IPS DF 19.7 (cell line): ENCODE measurements at places on chromosomes 2 and 18.

GRCh38 chr2:85613717-85614515, 2.0 kb upstream of the C2orf68 start:
- DNase-seq, result no peak

DNA sequence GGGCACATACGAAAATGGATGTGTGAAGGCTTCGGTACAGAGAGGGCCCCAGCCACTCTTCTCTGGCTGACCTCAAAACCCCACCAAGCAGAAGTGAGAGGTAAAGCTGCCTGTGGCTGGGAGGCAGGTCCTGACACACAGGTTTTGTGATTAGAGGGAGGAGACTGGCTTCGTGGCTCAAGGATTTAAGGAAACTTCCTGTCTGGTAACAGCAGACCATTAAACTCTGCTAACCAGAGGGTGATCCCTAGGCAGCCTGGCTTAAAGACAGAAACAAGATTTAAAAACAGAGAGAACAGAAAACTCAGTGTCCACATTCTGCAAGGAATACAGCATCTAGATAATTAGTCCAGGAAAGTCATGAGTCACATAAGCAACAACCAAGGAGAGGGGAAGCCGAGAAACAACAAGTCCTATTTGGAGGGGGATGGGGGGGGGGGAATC, 101.9 kb downstream of the NFATC1 start:
- no peak for DNase-seq

GRCh38 chr2:192047315-192048107, 147.2 kb downstream of the TMEFF2 start:
- DNase-seq, result no peak

DNA sequence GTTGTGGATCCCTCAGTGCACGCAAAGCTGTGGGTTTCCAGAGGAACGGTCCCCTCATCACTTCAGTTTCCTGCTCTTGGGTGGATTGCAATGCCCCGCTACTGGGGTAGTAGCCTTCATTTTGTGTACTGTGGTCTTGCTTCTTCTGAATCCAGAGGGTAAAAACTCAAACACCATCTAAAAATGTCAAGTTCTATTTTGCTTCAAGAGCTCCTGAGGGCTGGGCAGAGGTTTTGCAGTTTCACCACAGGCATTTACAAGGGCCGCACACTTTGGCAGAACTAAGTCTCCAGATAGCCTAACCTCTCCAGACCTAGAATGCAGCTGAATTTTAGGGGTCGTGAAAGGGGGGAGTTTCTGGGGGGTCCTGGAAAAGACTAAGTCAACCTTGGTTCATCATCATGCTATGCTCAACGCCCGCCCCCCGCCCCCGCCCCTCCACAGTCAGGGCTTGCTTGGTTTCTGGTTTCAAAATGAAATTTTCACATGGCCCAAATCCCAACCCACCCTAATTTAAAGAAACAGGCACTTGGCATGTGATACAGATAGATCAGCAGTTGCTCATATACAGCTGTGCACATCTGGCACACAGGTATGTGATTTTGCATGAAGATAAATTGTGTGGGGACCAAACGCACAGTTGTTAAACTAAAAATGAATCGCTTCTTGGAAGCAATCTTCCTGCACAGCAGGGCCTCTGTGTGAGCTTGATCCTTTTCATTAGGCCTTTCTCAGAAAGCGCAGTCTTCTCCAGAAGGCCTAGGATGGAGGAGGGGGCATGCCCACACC, 329.6 kb downstream of the OSR1 start:
- DNase-seq, result no peak

- DNase-seq, result no peak
Observed at GRCh38 chr2:240467149-240467642, 31.7 kb downstream of the GPC1 start.

DNA sequence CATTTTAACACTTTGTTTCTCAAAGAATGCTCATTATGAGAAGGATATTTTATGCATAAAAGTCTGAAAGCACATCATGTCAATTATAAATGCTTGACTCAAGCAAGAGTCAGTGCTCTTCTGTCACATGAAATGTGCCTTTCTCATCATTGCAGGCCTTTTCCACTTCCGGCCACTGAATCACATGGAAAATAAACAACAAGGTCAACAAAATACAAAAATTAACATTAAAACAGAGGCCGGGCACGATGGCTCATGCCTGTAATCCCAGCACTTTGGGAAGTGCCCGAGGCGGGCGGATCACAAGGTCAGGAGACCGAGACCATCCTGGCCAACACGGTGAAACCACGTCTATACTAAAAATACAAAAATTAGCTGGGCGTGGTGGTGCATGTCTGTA, 480.6 kb downstream of the SPAG16 start:
- DNase-seq, result no peak

DNA sequence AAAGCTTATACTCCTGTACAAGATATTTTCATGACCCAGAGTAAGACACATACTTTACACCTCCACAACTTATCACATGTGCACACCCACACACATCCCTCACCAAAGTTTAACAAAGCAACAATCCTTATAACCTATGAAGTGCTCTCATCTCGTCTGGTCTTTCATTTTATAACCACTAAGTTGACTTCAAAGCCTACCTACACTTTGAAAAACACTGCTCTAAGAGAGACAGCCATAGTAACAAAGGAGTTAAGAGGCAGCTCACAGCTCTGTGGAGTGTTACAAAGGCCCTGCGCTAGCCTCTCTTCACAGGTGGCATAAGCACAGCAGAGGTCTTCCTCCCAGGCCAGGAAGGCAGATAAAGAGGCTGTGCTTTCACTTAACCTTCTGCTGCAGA, 69.7 kb upstream of the TMEM200C start:
- no peak for DNase-seq

DNA sequence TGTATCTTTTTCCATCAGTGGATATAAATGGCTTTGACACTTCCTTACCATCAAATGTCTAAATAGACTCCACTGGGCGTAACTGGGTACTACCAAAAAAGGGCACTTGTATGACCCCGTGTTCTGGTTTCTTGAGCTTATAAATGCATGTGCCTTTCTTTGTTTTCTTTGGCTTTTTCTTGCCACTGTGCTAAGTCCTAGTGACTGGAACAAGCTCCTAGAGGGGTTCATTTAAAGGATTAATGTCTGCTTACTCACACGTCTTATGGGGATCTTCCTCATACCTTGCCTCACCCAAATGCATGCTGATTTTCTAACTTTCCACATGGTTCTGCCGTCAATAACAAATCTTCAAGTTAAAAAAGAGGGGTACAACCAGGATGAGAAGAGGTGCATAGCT, 19.8 kb upstream of the ZNF532 start:
- no peak for DNase-seq

GRCh38 chr2:173898996-173899395, 66.2 kb downstream of the SP3 start:
- no peak for DNase-seq

- DNase-seq, result no peak
Observed at GRCh38 chr2:27042159-27042661, 9.3 kb upstream of the AGBL5 start.

GRCh38 chr18:47817017-47817794, 113.3 kb downstream of the SMAD2 start:
- DNase-seq, result no peak

DNA sequence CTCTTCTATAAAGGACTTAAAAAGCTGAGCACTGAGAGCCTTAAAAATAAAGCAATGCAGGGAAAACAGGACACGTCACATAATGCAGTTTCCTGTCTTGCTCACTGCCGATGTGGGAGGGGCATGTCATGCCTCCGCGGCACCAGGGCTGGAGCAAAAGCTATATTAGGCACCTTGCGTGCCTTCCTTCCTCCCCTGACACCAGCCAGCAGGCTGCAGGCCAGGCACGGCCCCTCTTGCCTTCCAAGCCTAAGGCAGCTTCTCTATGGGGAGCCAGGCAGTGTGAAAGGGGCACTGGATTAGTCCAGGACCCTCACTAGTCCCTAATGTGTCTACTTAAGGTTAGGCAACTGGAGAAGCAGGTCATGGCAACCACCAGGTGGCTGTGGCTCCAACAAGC, 26.3 kb downstream of the MRPL35 start:
- no peak for DNase-seq

GRCh38 chr2:235564884-235565530, 71.2 kb downstream of the AGAP1 start:
- no peak for DNase-seq

- no peak for DNase-seq
Observed at GRCh38 chr2:46252891-46253659, 44.1 kb upstream of the EPAS1 start.

GRCh38 chr2:79511320-79511951, 1.4 kb upstream of the CTNNA2 start:
- DNase-seq, result peak; percentile 30

- DNase-seq, result no peak
Observed at GRCh38 chr18:76791106-76791505, 31.3 kb upstream of the ZNF236 start.

- DNase-seq, result no peak
Observed at GRCh38 chr2:188571543-188572303, 280.0 kb downstream of the GULP1 start.

GRCh38 chr2:234136461-234136860, 86.0 kb downstream of the SPP2 start:
- no peak for DNase-seq

GRCh38 chr2:222707102-222707688, 35.7 kb downstream of the MOGAT1 start:
- no peak for DNase-seq

GRCh38 chr2:127105656-127106456, 1.1 kb downstream of the BIN1 start:
- no peak for DNase-seq

GRCh38 chr2:234286118-234286598, 210.7 kb downstream of the ARL4C start:
- no peak for DNase-seq

- no peak for DNase-seq
Observed at GRCh38 chr2:139165041-139165440, 384.9 kb upstream of the NXPH2 start.

DNA sequence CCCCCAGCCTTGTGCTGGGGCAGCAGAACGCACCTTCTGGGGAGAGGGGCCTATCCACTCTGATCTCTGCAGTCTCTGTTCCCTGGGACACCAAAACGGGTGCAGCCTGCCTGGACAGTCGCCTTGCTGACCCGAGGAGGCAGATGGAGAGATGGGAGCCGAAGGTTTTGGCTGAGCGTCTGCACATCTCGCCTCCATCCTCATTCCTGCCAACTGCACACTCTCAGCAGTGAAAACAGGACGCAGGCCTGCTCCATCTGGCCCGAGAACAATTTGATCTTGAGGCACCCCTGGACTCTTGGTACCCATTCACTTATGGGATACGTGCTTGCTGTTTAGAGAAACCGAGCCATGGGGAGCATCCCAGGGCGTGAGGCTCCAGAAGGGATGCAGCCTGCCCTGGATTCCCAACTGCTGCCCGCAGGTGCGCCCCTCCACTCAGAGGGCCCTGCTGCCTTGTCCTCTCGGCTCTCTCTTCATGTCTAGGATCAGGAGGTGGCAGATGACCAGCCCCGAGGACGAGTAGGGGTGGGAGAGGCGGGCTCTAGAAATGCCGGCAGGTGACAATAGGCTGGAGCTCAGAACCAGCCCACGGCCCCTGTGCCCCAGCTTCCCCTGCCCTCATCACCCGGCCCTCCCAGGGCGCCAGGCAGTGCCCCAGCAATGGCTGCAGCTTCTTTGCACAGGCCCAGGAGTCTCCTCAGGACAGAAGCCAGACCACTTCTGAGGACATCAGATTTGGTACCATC, 9.1 kb upstream of the SEMA4C start:
- no peak for DNase-seq

- DNase-seq, result no peak
Observed at GRCh38 chr2:165462443-165462842, 7.1 kb upstream of the CSRNP3 start.

- DNase-seq, result no peak
Observed at GRCh38 chr2:45728458-45728942, 77.0 kb downstream of the PRKCE start.

DNA sequence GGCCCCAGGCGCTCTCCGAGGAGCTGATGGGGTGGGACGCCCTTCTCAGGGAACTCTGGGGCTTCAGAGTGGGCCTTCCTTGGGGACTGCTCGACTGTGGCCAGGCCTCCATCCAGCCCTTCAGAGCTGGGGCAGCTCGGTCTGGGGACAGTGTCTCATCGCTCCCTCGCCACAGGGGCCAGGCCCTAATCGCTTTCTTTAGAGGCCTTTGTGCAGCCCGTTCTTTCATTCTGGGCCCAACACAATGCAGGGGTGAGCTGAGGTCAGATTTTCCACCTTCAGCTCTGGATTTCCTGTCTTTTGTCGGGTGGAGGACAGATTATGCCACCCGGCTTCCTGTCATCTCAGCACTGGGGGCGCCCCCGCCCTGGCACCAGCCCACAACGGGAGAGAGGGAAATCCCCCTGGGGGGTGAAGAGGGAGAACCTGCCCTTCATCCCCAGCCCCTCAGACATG, 25.2 kb downstream of the MYCN start:
- no peak for DNase-seq

- DNase-seq, result no peak
Observed at GRCh38 chr2:102209474-102209873, 22.7 kb downstream of the IL1RL2 start.

- DNase-seq, result peak; percentile 68
Observed at GRCh38 chr2:191869178-191869577, 22.3 kb upstream of the CAVIN2 start.

- no peak for DNase-seq
Observed at GRCh38 chr18:77146249-77147080, 13.9 kb upstream of the MBP start.

DNA sequence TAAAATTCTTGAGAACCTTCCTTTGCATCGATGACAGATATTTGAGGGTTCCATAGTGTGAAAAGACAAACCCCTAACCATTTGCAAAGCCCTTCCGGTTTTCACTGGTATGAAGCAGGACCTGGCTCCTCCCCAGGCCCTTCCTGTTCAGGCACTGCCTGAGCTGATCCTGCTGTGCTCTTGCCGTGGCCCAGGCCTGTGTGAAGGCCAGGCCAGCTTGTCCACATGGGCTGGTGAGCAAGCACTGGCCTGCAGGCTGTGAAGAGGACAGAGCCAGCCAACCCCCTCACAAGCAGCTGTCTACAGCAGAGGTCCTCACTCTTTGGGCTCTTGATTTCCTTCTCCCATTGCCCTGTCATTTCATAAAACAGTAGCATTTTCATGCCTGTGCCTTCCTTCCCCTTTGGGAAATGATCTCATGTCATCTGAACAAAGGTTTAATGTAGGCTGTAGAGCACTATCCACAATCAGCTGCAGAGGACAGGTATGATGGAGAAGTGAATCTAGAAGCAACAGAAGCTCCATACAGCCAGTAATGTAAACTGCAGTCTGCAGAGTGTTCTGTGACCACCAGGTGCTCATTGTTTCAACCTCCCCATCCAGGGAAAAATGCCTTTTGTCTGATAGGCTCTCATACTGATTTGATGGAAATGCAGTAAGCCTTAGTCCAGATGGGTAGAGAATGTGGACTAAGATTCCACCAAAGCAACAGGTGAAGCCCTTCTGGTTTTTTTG, 19.8 kb downstream of the MPHOSPH10 start:
- DNase-seq, result no peak

- DNase-seq, result no peak
Observed at GRCh38 chr18:12334863-12335262, 26.8 kb downstream of the TUBB6 start.

DNA sequence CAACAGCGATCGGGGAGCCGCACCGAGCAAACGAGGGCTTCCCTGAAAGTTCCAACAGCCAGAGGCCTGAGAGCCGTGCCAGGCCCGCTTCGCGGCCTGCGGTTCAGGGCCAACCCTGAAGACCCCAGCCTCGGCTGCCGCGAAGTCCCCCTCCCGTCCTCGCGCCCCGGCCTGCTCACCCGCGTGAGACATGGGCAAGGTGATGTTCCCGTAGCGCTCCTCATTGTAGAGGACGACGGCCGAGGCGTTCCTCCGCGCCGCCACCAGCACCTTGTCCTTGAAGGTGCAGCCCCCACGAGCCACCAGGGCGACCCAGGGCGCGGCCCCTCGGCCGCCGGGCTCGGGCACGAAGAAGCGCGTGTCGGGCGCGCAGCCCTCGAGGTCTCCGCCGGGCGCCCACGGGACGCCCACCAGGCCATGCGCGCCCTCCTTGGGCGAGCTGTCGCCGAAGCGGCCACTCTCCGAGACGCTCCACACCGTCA, 510 bp downstream of the RNF149 start:
- DNase-seq, result no peak
